ENCODE measurements at places on chromosomes 3 and 15. TPM values are rescaled to one million over a fixed set of nuclear protein-coding genes. Genes with fewer than 3 reads are reported as not detected.

ALPK3 gene
- total RNA-seq = 0.10 TPM

ERICH6 gene
- total RNA-seq = 0.07 TPM

CD86 gene
- total RNA-seq = not detected

ZFYVE19 gene
- 16.5 TPM for total RNA-seq

RASGRP1 gene
- total RNA-seq = 0.35 TPM

All from A549 treated with dexamethasone at 1 μM for 4 hours (cell line).